ENCODE measurements at places on chromosomes 11 and 22.
A peak's percentile ranks its signal among the peaks of the same experiment; 100 is the strongest.

DNA sequence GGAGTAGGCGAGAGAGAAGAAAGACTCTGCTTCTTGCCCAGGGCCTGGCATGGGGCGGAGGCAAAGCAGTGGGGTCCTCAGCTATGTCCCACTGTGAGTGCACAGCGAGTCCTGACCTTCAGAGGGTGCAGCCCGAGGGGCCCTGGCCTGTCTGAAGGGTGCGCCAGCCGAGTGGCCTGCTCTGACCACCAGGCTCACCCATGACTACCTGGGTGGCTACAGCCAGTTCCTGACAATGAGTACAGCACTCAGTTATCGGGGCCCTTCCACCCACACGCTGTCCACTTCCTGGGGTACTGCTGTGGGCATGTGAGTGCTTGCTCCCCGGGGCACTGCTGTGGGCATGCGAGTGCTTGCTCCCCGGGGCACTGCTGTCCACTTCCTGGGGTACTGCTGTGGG lies 74.1 kb upstream of the B3GAT1 start:
- DNase-seq = no peak

DNA sequence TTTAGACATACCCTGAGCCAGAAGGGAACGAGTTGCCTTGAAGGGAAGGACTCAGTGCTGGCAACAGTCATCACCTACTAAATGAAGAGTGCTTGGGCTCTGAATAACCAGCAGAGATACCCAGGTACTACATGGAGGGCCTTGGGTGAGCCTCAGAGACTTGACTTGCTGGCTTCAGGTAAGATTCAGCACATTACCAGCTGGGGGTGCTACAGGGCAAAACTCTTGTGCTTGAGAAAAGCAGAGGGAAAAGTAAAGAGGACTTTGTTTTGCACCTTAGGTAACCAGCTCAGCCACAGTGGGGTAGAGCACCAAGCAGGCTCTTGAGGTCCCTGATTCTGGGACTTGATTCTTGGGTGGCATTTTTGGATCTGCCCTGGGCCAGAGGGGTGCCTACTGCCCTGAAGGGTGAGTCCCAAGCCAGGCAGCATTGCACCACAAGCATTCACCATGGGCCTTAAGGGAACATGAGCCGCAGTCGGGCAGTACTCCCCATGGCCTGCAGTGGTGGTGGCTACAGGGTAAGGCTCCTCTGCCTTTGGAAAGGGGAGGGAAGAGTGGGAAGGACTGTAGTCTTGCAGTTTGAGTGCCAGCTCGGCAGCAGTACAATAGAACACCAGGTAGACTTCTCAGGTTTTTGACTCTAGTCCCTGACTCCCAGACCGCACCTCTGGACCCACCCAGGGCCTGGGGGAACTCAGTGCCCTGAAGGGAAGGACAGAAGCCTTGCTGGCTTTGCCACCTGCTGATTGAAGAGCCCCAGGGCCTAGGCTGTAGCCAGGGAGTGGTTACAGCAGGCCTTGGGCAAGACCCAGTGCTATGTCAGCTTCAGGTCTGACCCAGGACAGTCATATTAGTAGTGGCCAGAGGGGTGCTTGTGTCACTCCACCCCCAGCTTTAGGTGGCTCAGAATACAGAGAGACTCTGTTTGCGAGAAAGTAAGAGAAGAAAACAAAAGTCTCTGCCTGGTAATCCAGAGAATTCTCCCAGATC lies 22.7 kb upstream of the PLEKHA7 start:
- no peak for DNase-seq

GRCh38 chr22:20464912-20465758 lies 27.5 kb upstream of the SCARF2 start:
- DNase-seq = no peak

- DNase-seq = no peak
These were observed 208.3 kb downstream of the CEP164 start for GRCh38 chr11:117535850-117536411.

DNA sequence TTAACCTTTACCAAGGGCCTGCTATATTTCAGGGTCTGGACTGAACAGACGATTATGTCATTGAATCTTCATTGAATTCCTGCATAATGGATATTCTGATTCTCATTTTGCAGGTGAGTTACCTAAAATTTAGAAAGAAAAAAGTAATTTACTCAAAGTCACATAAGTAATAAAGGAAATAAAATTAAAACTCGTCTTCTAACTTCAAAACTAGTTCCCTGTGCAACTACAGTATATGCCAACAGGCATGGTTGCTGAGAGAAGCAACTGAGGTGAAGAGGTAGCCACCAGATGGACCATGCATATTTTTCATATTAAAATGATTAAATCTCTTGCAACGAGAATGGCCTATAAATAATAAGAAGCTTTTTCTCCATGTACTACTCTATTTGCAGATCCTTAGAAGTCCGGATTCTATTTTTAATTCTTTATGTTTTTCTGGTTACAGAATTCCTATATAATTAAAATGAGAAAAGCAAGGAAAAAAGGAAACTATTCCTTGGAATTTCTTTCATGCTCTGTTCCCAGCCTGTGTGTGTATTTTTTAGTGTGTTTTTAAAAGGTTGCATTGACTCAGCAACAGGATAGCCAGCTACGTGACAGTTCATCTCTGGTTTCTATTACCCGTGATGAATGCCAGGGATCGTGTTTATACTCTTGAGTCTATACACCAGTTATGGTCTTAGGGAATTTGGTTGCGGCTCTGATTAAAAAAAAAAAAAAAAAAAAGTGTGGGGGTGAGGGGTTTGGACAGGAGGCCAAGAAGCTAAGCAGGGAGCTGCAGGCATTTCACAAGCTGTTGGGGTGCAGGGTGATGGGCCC lies 186.8 kb downstream of the ETS1 start:
- DNase-seq = no peak

GRCh38 chr11:88522624-88523385 lies 185.3 kb upstream of the CTSC start:
- no peak for DNase-seq

GRCh38 chr11:131522851-131523250 lies 152.4 kb downstream of the NTM start:
- no peak for DNase-seq

DNA sequence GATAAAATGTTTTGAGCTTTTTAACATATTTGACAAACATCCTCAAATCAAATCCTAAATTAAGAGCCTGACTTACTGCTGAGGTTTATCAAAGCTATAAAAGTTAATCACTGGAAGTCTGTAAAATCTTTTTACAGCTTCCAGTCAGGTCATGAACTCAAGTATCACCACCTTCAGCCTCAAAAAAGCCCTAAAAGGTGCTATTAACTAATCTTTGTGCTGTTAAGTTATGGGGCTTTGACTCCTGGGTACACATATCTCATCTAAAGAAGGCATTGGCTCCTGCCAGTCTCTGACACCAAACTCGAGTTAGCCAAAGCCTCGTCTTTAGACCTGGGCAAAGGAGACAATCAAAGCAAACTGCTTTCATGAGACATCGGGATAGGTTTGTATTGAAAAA lies 34.0 kb upstream of the CBX6 start:
- DNase-seq = no peak

GRCh38 chr11:61164606-61165424 lies 3.6 kb upstream of the VPS37C start:
- no peak for DNase-seq

DNA sequence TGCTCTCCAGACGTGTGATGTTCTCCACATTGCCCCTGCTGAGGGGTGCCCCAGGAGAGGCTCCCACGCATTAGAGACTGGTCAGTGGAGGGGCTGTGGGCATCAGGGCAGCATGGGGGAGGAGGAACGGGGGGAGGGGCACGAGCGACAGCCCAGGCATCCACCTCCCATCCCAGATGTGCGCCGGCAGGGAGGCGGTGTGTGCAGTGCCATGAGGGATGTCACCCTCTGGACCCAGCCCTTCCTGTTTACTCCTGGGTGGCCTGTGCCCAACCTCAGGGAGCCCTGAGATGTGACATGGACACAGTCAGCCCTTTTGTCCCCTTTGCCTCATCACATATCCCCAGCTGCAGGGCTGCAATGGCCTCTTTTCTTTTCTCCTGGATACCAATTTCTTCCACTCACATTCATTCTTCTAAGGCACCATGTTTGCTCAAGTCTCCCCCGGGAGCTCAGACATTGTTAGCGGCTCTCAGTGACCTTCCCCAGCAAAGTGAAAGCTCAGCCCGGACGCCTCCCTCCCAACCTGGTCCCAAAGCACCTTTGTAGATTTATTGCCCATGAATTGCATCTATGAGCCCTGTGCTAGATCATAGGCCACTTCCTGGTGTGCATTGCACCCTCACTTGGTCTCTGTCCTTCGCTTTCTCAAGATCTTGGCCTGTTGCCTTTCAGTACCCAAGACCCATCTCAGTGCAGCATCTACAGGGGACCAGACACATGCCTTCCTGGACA lies 150.6 kb downstream of the CEP164 start:
- no peak for DNase-seq

- DNase-seq = no peak
These were observed 1411.1 kb downstream of the BRD1 start for GRCh38 chr22:48416396-48417224.

DNA sequence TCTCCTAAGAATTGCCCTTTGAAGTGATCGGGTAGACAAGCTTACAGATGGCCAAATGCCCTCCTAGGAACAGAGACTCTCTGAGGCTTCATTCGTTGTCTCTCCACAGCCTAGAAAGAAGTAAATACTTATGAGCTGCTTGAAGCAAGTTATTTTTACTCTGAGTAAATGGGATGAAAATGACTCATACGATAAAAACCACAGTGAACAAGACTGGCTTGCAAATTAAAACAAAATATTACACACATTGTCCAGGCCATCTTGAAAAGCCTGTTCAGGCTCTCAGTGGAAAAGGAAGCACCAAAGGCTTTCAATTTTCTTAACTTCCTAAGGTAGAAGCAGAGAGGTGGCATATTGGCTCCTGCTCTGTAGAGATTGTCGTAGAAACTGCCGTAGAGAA lies 294.2 kb downstream of the NELL1 start:
- DNase-seq = no peak

DNA sequence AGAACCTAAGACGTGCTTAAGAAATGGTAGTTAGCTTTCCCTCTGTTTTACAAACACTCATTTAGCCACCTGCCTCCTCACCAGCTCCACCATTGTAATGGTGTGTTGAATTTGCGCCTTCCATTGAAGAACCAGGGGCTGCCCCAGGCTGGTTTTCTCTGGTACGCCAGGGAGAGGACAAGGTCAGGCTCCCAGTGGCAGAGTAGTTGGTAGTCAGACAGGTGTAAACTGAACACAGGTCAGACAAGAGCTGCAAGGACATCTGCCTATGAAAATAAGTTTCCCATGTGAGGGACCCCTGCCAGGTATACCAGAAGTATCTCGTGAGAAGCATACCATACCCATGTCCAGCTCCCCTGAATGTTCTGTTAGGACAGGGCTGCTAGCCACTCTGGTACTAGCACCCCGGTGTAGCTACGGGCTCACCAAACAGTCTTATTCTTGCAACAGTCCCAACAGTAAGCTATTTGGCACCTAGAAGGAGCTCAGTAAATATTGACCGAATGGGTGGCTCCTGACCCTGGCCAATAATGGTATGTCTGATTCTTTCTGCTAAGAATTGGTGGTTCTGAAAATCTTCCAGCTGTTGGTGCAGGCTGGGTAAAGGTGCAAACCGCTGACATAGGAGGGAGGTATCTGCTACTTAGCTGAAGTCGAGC lies 359.0 kb downstream of the LARGE1 start:
- DNase-seq = no peak

DNA sequence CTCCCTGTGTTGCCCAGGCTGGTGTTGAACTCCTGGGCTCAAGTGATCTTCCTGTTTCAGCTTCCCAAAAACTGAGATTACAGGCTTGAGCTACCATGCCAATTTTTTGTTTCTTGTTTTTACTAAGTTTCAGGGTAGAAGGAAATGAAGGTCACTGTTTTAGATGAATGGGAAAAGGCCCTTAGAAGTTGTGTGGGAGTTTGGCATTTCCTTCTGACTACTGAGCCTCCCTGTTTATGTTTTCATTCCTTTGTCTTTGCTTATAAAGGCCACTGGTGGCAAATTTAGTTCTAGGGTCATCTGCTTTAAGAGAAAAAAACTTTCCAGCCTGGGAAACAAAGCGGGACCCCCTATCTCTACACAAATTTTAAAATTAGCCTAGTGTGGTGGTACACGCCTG lies 22.1 kb downstream of the SRPRA start:
- no peak for DNase-seq

GRCh38 chr22:35311551-35311999 lies 11.9 kb downstream of the TOM1 start:
- no peak for DNase-seq

DNA sequence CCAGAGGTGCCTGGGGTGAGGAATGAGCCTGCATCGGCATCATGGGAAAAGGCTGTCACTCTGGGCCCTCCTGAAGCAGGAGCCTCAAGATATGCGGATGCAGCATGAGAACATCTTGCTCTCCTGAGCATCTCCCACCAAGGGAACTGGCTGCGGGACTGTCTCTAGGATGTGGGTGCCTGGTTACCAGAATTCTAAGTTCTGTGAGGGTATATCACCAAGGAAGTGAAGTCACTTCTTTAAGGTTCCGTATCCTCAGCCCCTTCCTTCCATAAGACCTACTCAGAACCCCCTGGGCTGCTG lies 86.9 kb downstream of the GGTLC2 start:
- no peak for DNase-seq

DNA sequence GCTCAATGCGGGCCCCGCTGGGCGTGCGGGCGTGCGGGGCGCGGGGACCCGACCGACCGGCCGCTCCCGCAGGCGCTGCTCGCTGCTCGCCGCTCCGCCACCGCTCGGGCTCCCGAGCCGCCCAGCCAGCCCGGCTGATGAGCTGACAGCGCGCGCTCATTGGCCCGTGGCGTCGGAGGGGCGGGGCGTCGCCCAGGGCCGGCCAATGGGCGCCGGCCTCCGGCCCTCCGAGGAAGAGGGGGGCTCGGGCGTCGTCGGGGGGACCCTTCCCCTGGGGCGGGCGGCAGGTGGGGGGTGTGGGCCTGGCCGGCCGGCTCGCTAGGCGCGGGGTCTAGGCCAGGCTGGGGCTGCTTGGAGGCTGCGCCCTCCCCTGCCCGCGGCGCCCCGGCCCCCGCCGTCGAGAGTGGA lies at the start of gene SCUBE1:
Gene SCUBE1, minus strand, starts transcription at position 111 of the 408 bp plus-strand sequence. CDS start 111 bp downstream, outside the sequence.
- DNase-seq = peak; percentile 16

DNA sequence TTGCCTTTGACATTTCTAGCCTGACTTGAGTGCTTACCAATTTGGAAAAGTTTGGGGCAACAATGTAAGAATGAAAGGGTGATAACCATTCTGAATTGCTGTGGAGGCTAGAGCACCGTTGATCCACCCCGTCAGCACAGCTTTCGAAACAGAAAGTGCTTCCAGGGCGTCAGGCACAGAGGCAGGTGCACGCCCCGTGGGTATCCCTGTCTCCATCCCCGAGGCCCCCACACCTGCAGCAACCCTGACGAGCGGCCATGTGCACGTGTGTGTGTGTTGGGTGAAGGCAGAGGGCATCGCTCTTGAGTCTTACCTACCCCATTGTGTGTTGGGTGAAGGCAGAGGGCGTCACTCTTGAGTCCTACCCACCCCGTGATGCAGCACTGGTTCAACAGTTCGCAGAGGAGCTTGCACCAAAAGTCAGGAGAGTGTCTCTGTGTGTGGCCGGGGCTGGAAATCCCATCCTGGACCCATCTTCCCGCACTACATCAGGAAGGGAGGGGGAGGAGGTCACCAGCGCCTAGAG lies 404.5 kb downstream of the BRD1 start:
- DNase-seq = no peak

GRCh38 chr11:78256962-78257361 lies 68.2 kb downstream of the USP35 start:
- DNase-seq = no peak
